ENCODE measurements at places on chromosomes 1 and 21.

GRCh38 chr1:109080441-109081082, 4.8 kb upstream of the TAF13 start:
- no peak for DNase-seq

DNA sequence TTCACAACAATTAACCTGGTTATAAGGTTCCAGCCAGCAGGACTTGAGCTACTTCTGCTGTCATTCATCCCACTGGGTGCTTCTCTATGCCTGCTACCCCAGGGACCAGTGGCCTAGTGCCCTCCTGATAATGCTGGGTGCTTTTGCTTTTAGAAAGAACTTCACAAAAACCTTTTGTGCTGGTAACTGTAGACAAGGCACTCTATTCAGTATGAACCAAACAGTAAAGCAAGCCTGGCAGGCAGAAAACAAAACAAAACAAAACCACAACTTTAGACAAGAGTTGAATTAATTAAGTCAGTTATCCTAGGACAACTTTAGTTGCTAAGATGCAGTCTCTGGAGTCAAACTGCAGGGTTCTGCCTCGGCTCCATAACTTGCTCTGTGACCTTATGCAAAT, 61.9 kb upstream of the ADGRL2 start:
- DNase-seq, result no peak

DNA sequence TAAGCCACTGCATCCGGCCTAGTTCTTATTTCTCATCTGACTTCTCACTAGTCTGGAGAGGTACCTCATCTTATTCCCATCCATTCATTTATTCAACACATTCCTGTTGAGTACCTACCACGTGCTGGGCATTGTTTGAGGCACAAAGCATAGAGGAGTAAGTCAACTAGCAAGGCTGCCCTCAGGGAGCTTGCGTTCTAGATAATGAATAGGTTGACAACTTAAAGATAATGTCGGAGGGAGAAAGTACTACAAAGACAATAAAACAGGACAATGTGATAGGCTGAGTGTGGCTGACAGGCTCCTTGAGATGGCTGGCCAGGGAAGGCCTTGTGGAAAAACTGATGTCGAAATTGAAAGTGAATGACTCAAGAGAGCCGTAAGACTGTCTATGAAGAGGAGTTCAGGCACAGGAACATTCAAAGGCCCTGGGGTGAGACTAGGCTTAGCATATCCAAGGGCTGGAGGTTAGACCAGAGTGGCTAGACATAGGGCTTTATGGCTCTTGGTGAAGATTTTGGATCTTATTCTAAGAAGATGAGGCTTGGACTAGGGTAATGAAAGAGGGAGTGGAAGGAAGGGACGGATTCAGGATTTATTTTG, 18.3 kb downstream of the SPATA21 start:
- no peak for DNase-seq

DNA sequence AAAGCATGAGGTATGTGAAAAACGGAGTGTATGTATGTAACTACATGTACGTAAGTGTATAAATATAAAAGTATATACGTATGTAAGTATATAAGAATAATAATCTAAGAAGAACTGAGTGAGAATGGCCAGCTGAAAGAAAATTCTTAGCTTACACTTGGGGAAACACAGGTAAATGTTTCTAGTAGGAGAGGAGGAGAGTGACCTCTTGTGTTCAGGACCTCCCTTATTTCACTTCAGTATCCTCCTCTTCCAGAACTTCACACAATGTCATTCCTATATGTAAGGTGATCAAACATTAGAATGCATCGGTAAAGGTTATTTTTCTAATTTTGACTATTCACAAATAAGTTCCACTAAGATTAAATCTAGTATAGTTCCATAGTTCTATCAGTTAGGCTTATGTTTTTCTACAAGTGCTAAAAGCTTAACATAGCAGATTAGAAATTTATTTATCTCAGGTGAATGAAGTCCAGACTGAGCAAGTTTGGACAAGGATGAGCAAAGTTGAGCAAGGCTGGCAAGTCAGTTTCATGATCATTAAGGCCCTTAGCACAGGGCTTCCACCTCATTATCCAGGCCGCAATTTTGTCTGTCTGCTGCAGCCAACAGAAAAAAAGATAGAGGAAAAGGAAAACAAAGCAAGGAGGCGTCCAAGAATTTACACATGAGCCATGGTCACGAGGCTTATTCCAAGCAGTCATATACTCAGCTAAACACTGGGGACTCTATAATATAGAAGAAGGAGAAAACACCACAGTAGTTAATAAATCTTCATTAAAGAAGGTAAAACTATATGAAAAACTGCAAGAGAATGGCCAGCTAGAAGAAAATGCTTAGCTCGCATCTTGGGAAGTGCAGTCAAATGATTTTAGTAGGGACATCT, 7.1 kb upstream of the MROH9 start:
- peak; percentile 33 for DNase-seq

GRCh38 chr1:12372180-12372579, 142.3 kb downstream of the VPS13D start:
- DNase-seq, result no peak

DNA sequence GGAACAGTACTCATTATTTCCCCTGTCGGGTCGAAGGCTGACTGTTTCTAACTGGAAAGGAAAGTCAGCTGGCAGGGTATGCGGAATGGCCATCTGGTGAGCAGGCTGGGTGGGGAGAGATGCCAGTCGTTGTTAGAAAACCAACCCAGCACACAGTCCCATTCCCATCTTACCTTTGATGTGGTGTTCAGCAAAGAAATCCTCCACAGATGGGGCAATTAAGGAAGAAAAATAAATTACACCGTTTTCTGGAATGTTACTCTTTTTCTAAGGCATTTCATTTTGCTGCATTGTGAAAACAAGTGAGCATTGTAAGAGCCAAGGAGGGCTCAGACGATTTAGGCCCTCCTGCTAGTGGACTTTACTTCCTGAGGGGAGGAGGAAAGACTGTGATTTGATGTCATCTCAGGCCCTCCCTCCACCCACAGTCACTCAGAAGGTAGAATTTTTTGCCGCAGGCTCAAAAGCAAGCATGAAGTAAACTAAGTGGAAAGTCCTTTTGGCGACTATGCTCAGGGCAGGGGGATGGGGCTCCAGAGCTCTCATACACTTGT, at the start of gene SLC16A4:
Gene SLC16A4 (minus strand): TSS at position 335 of the 554 bp plus-strand sequence. CDS start 1,703 bp downstream, outside the sequence.
- no peak for DNase-seq

GRCh38 chr1:85313888-85314696, 37.7 kb upstream of the BCL10 start:
- DNase-seq, result no peak

DNA sequence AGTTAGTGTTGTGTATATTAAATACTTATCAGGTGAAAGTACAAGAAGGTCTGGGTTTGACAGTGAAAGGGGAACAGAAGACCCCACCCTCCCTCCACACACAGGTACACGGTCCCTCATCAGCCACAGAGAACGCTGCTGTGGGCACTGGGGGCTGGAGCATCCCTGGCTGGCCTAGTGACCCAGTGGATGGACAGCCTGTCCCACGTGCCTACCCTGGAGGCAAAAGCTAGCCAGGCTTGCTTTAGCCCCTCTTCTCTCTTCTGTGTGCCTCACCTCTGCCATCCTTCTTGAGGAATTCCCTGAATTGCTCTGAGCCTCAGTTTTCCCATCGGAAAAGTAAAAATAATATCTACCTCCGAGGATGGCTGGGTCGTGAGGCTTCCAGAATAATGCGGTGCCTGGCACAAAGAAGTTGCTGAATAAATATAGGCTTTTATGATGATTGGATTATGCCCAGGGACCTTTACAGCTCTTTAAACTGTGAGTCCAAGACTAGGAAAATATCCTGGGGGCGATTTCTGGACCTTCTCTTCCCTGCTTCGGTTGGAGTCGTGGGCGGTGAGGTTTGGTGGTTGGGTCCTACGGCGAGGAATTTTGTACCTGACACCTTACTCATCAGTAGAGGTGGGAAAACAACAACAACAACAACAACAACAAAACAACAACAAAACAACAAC, 918 bp downstream of the IFNLR1 start:
- no peak for DNase-seq

DNA sequence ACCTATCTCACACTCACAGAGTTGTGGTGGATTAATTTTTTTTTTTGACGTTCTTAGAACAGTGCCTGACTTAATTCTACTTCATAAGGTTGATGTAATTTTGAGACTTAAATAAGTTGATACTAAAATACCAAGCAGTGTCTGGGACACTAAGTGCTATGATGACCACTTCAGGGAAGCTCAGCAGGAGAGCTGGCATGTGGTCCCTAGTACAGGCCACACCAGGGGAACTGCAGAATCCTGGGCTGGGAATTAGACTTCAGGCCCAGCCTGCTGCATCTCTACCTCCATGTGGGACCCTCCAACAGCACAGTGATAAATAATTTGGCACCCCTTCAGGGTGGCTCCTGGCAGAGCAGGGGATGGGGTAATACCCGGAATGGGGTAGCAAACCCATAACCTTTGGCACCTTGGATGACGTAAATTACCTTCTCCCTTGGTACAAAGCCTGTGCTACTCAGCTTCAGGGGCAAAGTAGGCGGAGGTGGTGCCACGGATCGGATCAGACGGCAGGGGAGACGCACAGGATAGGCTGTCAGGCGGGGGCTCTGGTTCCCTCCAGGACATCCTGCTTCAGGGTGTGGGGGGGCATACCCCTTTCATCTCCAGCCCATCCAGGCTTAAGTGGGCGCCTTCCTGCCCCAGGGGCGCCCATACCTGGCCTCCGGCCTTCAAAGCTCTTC, 4.8 kb downstream of the MFSD2A start:
- no peak for DNase-seq

DNA sequence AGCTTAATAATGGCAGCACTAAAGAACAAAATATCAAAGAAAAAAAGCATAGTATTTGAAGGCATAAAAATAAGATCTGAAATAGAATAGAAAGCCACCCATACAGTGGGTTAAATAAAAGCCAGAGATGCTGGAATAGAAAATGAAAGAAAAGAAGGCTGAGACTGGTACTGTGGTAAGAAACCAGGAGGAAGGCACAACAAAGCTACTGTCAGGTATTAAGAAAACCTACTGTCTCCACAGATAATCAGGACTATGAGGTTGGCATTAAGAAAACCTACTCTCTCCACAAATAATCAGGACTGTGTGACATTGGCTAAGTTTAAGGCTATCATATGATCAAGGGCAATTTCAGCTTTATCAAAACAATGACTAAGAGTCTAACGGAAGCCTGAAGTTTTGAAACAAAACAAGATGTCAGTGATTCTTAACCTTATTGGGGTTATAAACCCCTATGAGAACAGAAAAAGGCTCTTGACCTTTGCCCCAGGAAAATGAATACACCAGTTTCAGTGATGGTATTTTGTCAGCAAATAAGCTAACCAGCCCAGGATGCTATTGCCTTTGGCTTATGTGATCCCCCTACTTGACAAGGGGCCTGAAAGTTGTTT, 24.4 kb downstream of the MCOLN2 start:
- DNase-seq, result no peak

- DNase-seq, result no peak
Observed at GRCh38 chr1:116476321-116476720, 94.5 kb downstream of the CD58 start.

- no peak for DNase-seq
Observed at GRCh38 chr1:25080294-25081209, 150.5 kb upstream of the RUNX3 start.

DNA sequence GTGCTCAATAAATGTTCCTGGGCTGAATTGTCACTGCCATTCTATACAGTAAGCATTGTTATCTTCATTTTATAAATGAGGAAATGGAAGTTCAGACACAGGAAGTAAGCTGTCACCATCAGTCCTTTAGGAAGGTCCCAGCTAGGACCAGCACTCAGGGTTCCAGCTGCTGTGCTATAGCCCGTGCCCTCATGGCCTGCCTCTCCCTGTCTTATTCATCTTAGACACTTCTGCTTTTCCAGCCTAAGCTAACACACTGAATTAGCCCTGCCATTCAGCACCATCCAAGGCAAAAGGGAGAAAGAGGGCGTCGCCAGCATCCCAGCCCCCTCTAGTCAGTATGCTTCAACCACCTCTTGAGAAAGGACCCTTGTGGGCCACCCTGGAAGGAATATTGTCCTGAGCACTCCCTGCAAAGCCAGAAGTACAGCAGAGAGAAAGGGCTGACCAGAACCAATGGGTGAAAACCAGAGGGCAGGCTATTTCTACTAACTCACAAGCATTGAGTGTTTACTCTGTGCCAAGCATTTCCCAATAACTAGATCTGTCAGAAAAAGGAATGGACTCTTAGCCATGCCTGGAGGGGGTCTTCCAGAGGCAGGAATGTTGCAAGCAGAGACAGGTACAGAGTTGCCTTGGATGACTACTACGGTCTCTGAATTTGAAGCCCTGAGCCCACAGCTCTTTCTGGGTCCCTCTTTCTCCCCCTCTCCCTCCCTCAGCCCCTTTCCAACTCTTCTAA, 77.9 kb upstream of the NFIA start:
- no peak for DNase-seq
